ENCODE measurements at places on chromosomes 2 and 18. TPM values are rescaled to one million over a fixed set of nuclear protein-coding genes. Genes with fewer than 3 reads are reported as not detected.
A peak's percentile ranks its signal among the peaks of the same experiment; 100 is the strongest.

DNA sequence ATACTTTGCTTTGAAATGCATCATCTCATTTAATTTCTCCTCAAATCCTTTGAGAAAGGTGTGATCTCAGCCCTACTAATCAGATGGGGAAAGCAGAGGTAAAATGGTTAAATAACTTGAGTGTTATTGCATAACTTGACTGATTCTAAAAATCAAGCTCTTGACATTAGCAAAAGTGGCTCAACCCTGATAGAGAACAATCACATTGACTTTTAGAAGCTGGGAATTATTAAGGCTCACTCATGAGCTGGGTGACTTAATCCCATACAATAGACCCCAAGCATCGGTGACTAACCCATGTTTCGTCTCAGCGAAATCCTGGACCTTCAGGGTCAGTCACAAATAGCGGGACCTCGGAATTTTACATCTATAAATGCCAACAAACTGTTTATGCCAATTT is 378.9 kb downstream of the NBAS start:
- DNase-seq, result no peak

GRCh38 chr2:222609381-222609780 is 46.5 kb downstream of the FARSB start:
- no peak for DNase-seq

DNA sequence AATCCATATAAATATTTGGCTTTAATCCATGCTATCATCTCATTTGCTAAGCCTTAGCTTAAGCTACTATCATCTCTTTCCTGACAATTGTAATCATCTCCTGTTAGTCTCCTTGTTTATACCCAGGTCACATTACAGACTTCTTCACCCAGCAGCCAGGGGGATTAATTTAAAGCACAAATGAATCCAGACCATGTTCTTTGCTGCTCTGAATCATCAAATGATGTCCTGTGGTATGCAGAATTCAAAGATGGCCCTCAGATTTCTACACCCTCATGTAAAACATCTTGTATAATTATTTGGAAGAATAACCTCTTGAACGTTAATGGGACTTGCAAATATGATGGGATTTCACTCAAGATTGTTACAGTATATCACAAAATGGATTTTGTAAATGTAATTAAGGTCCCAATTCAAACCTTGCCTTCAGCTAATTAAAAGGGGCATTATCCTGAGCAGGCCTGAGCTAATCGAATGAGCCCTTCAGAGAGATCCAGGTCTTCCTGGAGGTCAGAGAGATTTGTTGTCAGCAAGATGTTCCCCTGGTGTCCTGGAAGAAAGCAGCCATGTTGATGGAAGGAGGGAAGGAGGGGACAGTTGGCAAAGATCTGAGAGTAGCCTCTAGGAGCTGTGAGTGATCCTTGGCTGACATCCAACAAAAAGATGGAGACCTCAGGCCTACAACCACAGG is 241.1 kb upstream of the MMADHC start:
- no peak for DNase-seq

- DNase-seq, result no peak
These were observed 23.9 kb upstream of the GPR17 start for GRCh38 chr2:127621981-127622431.

GRCh38 chr2:30443081-30443480 is 4.0 kb upstream of the LCLAT1 start:
- no peak for DNase-seq

DNA sequence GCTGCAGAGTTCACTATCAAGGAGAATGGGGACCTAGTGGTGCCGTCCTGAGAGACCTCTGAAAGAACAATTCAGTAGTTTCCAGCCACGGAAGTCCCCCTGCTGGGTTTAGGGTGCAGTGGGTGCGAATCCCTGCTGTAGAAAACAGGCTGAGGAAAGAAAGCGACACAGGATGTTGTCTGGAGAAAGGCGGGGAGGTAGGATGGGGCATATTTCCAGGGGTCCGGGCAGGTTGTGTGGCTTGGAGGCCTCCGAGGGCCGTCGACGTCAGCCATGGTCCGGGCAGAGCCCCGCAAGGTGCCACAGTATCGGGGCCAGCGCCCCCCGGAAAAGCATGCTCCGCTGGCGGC is 807 bp upstream of the CREB1 start:
- no peak for DNase-seq

DNA sequence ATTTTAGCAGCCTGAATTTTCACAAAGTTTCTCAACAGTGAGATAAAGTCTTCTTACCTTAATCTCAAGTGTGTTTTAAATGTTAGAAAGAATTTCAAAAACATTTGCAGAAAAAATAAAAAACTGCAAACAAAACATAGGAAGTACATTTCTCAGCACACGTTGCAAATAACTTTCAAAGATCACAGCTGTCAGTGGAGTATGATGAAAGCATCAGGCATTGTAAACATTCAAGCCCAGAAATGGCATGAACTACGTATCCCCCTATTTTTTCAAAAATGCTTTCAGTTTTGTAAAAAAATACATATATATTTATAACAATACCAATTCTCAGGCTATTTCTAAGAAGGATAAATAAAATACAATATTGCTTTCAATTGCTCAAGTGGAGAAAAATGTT is 320.6 kb upstream of the TFPI start:
- DNase-seq, result no peak

- DNase-seq, result peak; percentile 56
These were observed 1.6 kb downstream of the ST8SIA3 start for GRCh38 chr18:57353940-57354461.

The CCDC141 gene
- polyA plus RNA-seq, result 3.5 TPM

The C1QL2 gene
- 0.03 TPM for polyA plus RNA-seq

Measured in lung (tissue), 17 donors.